ENCODE measurements at places on chromosomes 5 and 9.

DNA sequence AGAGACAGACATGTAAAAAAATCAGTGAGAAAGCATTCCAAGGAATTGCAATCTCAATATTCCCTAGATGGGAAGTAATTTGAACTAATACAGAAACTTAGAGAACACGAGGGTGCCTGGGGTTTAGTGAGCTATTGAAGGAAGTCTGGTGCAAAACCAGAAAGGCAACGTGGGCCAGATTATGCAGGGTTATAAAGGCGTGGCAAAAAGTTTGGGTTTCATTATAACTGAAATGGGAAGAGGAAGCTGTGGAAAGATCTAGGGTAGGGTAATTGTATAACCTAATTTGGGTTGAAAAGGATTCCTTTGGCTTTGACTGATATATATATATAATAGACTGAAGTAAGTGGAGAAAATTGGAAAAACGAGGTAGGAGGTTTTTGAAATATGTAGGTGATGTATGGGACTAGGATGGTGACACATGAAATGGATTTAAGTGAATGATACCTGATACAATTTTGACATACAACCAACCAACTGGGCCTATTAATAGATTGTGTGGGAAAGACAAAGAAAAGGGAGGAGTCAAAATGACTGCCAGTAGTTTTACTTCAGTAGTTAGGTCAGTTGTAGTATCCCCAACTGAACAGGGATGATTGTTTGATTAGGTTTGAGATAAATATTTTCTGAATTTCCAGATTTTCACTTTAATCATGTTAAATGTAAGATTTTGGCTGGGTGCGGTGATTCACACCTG is 65.3 kb downstream of the FAM174A start:
- DNase-seq, result no peak

GRCh38 chr5:16841416-16841815 is 94.7 kb downstream of the MYO10 start:
- DNase-seq, result no peak

DNA sequence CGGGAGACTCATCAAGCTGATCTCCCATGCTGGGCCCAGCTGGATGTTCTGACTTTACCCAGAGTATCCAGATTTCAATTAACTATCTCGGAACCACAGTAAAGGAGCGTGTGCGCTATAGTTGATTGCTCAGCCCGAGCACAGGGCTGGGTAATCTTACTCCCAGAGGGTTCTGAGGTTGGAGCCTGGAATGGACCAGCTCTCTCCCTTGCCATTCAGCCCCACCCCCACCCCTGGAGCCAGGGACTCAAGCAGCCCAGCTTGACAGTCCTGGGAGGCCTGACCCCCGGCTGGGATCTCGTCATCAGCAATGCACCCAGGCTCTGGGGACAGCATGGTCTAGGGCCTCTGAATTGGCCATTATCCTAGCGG is 23.7 kb upstream of the PTGES start:
- no peak for DNase-seq

DNA sequence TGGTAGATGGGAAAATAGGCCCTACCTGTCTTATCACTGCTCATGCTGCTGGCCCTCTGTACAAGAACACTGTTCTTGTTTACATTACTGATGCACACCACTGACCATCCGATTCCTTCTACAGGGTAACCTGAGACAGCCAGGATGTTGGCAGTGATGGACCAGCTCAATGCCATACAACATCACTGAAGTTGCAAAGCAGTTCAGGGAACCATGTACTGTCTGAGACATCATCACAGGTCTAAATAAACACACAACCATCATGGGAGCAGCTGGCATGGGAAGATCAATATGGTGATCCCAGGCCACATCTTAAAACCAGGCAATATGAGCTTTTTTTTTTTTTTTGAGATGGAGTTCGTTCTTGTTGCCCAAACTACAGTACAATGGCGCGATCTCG is 59.0 kb downstream of the IARS1 start:
- DNase-seq, result no peak

DNA sequence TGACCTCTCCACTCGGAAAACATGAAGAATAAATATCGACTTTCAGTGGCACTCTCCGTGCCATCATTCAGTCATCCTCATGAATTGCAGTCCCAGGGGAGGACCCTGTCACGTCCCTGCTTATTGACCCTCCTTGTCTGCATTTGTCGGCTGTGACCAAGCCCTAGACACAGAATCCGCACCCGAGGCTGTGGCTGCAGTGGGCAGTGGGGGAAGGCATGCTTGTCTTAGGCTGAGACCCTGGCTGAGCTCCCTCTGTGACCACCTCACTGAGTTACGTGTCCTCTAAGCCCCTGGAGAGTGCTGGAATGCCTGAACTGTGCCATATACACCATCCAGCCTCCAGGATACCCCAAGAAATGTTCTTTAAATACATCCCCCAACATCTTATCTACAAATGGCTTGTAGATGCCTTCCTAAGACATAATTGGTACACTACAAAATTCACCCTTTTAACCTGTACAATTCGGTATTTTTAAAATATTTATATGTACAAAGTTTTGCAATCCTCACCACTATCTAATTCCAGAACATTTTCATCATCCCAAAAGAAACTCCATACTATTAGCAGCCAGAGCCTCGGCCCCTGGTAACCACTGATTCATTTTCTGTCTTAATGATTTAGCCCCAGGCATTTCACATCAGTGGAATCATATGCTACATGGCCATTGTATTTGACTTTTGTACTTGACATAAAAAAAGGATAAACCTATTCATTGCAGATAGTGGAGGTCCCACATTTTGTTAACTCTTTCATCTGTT is 80.8 kb upstream of the ICE1 start:
- DNase-seq, result no peak

DNA sequence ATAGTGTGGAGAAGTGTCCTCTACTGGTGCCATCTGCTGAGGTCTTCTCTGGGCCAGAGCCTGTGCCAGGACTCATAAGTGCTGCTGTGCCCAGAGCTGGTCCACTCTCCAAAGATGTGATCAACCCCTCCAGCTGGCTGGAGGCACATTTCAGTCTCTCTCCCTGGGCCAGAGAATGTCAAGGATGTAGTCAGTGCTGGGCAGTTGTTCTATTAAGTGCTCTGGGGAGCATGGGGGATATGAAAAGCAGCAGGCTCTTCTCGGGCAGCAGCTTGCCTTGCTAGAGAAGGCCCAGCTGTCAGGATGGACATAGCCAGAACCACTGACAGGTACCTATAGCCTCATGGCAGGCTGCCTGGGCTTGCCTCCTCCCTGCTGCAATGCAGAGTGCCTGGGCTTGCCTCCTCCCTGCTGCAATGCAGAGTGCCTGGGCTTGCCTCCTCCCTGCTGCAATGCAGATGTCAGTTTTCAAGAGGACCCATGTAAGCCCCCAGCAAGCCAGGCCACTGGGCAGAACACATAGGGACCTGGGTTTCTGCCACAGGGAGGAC is 157.2 kb upstream of the PANK3 start:
- no peak for DNase-seq

GRCh38 chr5:142922223-142922952 is 152.2 kb downstream of the ARHGAP26 start:
- DNase-seq, result no peak

- DNase-seq, result no peak
Observed at GRCh38 chr5:148394587-148395019, 10.8 kb downstream of the FBXO38 start.

DNA sequence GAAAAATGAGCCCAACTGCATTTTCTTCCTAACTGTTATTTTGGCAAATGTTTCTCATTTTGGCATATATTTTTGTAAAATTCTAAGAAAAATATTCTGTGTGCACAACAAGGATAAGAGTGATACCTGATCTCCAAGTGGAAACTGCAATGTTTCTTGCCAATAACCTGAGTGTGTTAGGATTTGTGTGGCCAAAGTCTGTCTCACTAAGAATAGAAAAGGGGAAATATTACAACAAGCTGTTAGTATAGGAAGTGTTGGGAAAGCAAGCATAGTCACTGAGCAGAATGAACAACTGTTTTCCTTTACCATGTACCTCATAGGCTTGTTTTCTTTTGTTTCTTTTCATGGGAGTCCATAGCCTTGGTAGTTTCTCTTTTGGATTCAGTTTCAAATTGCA is 624.2 kb downstream of the MTRR start:
- no peak for DNase-seq

DNA sequence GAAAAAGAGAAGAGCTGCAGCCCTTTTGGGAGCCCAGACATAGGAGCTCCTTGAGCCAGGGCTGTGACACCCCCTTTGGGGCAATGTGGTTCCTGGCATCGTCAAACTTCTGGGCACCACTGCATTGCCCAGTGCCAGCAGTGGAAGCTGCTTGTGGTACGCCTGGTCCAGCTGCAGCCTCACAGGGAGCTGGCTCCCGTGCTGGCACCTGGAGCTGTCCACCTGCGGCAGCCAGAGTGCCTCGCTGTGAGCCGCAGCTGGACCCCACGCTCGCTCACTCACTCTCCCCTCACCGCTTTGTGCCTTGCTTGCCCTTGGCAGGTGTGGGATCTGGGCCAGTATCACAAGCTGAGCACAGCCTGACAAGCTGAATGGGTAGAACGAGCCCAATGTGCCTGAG is 1150.8 kb upstream of the CDH6 start:
- no peak for DNase-seq
